Activated CD4-positive, alpha-beta T cell treated with anti-CD3 and anti-CD28 coated beads, Interleukin-10, Interleukin-2, amounts not matched to agents 100 ng/mL and 50 ng/mL, durations not matched to agents 16 hours and 8 hours (primary cell): ENCODE measurements at places on chromosomes 5 and 9.

DNA sequence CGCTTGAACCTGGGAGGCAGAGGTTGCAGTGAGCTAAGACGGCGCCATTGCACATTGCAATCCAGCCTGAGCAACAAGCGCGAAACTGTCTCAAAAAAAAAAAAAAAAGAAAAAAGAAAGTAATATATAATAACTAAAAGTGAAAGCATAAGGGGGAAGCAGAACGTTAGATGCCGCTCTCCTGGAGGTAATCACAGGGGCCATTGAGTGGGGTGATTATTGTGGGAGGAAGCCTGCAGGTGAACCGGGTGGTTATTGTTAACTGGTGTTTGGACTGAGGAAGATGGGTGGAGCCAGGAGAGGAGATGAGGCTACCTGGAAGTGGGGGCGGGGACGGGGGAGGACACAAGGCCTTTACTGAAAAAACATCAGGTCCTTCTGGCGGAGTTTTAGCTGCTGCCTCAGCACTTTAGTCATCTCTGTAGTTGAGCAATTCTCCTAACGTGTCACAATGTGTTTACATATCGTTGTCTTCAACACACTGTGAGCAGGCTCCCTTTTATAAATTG, 5.3 kb upstream of the TJP2 start:
- peak; percentile 89 for DNase-seq

- DNase-seq: peak; percentile 1
Observed at GRCh38 chr5:120655828-120656435, 191.8 kb downstream of the PRR16 start.

DNA sequence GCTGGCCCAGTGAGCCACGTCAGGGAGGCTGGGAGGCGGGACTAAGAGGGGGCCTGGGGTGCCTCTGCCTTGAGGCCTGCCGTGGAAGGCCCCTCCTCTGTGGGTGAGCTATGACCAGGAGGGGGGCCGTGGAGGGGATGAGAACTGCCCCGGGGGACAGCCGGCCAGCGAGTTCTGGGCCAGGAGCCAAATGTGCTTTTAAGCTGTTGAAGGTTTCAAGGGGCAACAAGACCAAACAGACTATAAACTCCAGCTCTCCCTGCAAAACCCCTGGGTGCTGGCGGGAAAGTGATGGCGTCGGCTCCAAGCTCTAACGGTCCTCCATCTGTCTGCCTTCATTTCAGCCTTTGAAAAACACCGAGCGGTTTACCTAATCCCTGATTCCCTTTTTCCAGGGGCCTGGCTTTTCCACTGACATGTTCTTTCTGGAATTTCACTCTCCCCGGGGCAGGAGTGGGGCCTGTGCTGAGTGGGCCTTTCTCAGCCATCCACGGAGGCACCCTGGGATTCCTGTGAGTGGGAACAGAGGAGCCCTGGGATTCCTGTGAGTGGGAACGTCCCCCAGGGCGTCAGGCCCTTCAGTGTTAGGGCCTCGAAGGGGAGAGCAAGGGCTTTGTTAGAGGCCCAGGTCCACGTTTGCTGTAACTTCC, 65.6 kb downstream of the COL5A1 start:
- DNase-seq: no peak

- peak; percentile 17 for DNase-seq
Observed at GRCh38 chr5:112329419-112330090, 89.5 kb downstream of the EPB41L4A start.

DNA sequence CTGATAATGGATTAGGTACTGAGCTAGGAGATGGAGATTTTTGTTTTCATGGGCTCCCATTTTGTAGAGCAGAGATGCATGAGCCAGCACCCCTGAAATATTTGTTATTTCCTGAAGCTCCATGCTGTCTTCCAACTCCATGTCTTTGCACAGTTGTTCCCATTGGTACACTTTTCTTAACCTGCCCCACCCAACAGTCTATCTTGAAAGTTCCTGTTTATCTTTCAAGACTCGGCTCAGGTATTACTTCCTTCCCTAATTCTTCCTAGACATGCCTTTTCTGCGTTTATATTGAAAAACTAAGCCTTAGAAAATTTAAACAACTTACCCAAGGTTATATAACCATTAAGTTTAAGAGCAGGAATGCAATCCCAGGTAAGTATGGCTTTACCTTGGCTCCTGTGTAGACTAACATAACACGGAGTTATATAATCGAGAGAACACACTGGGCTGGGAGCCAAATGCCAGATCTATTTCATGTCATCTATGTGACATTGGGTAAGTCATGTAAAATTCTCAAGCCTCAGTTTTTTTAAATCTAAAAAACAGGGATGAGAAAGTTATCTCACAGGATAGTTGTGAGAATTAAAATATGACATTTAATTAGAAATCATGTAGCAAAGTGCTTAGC, 67.4 kb downstream of the LIX1 start:
- DNase-seq: no peak

- DNase-seq: no peak
Observed at GRCh38 chr5:143456952-143457547, 53.6 kb upstream of the NR3C1 start.

DNA sequence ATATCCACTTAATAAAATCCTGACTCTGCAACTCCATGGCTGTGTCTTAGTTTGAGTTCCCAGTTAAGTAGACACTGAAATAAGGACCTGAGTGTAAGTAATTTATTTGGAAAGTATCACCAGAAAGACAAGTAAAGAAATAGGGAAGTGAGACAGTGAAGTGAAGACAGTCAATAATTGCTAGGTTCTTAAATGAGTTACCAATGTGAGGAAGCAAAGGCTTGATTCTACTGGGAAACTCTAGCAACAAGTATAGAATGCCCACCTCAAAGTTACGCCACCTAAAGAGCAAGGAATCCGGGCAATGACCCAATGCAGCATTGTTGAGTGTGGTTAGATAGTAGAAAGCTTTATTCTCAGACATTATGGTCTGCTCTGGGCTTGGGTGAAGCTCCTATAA, 383.9 kb downstream of the TLR4 start:
- DNase-seq: no peak

- DNase-seq: peak; percentile 30
Observed at GRCh38 chr5:10856683-10857337, 95.8 kb upstream of the DAP start.

- no peak for DNase-seq
Observed at GRCh38 chr5:8410618-8411017, 541.7 kb downstream of the MTRR start.

DNA sequence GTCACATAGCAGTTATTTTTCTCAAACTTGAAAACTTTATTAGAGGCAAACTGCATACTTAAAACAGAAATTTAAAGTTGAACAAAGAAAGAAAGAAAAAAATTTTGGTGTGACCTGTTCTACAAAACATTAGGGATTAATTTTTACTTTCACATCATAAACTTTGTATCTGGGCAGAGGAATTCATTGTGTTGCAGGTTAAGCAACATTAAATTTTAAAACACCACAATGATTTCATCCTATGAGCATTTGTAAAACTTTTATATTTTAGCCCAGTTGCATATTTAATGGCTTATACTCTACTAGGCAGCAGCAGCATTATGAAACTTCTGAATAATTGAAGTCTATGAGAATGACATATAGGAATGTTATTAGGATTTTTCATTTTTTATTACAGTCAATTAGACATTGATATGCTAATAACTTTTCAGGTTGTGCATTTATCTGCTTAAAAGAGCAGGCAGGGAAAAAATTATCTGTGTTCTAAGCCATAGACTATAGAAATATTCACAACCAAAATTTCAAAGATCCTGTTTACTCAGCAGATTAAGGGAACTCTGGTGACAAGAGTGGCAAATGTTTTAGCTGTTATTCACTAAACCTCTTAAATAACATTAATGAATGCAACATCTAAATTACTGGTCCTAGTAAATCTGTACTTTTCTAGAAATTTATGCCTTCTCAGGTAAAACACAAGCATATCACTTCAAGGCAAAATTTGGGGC, 1088.5 kb upstream of the CDH6 start:
- DNase-seq: no peak
